Stimulated activated CD4-positive, alpha-beta T cell treated with anti-CD3 and anti-CD28 coated beads, Interleukin-12 subunit alpha, Interleukin-12 subunit beta, amount 100 ng/mL, for 24 hours (primary cell): ENCODE measurements at places on chromosomes 3 and 15.

GRCh38 chr3:71916747-71917369 lies 131.9 kb upstream of the PROK2 start:
- no peak for DNase-seq

GRCh38 chr3:89964347-89964746 lies 856.9 kb downstream of the EPHA3 start:
- DNase-seq = no peak

GRCh38 chr15:85976102-85976501 lies 103.6 kb upstream of the AGBL1 start:
- DNase-seq = no peak

GRCh38 chr3:133932009-133932408 lies 36.3 kb upstream of the RAB6B start:
- no peak for DNase-seq

DNA sequence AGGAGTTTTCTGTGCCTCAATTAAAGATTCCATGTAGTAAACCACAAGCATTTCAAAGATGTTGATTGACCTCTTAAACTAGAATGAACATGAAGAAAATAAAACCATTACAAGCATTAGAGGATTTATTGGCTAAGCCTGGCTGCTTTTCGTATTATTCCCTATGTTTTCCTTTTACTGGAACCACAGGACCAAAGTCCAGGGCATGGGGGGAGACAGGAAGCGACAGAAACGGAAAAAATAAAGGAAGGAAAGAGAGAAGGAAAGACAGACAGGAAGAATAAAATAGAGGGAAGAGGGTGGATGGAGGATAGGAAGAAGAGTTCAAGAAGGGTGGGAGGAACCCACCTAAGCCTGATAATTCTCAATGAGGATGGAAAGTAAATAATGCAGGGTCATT lies 169.9 kb downstream of the SHQ1 start:
- no peak for DNase-seq

GRCh38 chr3:13322324-13322723 lies 97.8 kb downstream of the NUP210 start:
- DNase-seq = no peak

GRCh38 chr3:24972491-24972890 lies 455.6 kb upstream of the RARB start:
- DNase-seq = no peak
